Right lobe of liver (tissue), 6 donors: ENCODE measurements at places on chromosomes 4 and X. TPM values are rescaled to one million over a fixed set of nuclear protein-coding genes. Genes with fewer than 3 reads are reported as not detected.

The CCDC149 gene
- total RNA-seq, result 5.5 TPM

The GASK1B gene
- 3.4 TPM for total RNA-seq

The PASD1 gene
- not detected for total RNA-seq

The SPANXN5 gene
- total RNA-seq, result not detected

The THAP9 gene
- total RNA-seq, result 3.6 TPM

The DUSP21 gene
- total RNA-seq, result not detected

The FANCB gene
- total RNA-seq, result 0.13 TPM

The MGAT4D gene
- total RNA-seq, result not detected

GRCh38 chrX:112641449-112641848 lies 38.3 kb downstream of the LHFPL1 start:
- no peaks in the 10 kb centered on the region for H3K27me3 ChIP-seq
- no peak overlapping the region for H3K27ac ChIP-seq
- no peaks in the 10 kb centered on the region for H3K4me1 ChIP-seq
- no peaks in the 10 kb centered on the region for H3K36me3 ChIP-seq
- no peak for DNase-seq

- H3K4me3 ChIP-seq, result no peak overlapping the region
- no peaks in the 10 kb centered on the region for H3K36me3 ChIP-seq
- no peak for DNase-seq
- H3K4me1 ChIP-seq, result no peaks in the 10 kb centered on the region
Measured at GRCh38 chrX:99242001-99242400, 1168.1 kb downstream of the PCDH19 start.

GRCh38 chr4:55725057-55725456 lies 89.0 kb upstream of the NMU start:
- no peak overlapping the region for H3K27ac ChIP-seq
- no peak for DNase-seq
- no peaks in the 10 kb centered on the region for H3K27me3 ChIP-seq
- H3K4me3 ChIP-seq, result no peak overlapping the region

- DNase-seq, result no peak
- H3K4me3 ChIP-seq, result no peak overlapping the region
- H3K36me3 ChIP-seq, result no peaks in the 10 kb centered on the region
- H3K27me3 ChIP-seq, result no peaks in the 10 kb centered on the region
Measured at GRCh38 chr4:132662456-132662855, 486.6 kb upstream of the PCDH10 start.

DNA sequence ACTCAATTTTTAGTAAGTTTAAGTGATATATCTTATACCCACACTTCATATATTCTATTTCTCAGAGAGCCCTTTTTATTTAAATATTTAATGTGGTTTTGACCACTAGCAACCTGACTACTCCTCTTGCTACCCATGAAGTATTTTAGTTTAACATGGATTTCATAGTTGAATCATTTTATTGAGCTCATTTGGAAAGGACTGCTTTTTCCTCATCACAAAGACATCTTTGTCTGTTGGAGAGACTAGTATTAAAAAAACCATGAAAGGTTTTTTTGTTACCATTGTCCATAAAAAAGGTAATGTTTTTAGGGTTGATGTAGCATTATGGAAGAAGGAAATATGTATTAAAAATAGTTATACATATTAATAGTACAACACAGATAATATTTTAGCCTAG lies 139.5 kb downstream of the RAPGEF2 start:
- no peak overlapping the region for H3K27ac ChIP-seq
- no peak overlapping the region for H3K4me3 ChIP-seq
- H3K36me3 ChIP-seq, result no peaks in the 10 kb centered on the region
- H3K27me3 ChIP-seq, result no peaks in the 10 kb centered on the region
- H3K4me1 ChIP-seq, result no peaks in the 10 kb centered on the region

DNA sequence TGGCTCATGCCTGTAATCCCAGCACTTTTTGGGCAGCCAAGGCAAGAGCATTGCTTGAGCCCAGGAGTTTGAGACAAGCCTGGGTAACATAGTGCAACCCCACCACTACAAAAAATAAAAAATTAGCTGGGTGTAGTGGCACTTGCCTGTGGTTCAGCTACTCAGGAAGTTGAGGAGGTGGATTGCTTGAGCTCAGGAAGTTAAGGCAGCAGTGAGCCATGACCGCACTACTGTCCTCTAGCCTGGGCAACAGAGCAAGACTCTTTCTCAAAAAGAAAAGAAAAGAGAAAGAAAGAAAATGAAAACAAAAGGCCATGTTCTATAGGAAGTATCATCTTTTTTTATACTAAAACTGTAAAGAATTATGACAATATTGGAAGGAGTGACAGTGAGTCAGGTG lies 38.5 kb downstream of the NEK1 start:
- H3K27ac ChIP-seq, result no peak overlapping the region
- H3K4me1 ChIP-seq, result no peaks in the 10 kb centered on the region
- H3K27me3 ChIP-seq, result no peaks in the 10 kb centered on the region
- no peak overlapping the region for H3K4me3 ChIP-seq
- no peak for DNase-seq

GRCh38 chrX:154526901-154527675 lies 11.1 kb upstream of the FAM3A start:
- H3K27me3 ChIP-seq, result no peaks in the 10 kb centered on the region
- no peak overlapping the region for H3K27ac ChIP-seq
- H3K4me3 ChIP-seq, result no peak overlapping the region
- H3K36me3 ChIP-seq, result no peaks in the 10 kb centered on the region
- H3K4me1 ChIP-seq, result no peaks in the 10 kb centered on the region

DNA sequence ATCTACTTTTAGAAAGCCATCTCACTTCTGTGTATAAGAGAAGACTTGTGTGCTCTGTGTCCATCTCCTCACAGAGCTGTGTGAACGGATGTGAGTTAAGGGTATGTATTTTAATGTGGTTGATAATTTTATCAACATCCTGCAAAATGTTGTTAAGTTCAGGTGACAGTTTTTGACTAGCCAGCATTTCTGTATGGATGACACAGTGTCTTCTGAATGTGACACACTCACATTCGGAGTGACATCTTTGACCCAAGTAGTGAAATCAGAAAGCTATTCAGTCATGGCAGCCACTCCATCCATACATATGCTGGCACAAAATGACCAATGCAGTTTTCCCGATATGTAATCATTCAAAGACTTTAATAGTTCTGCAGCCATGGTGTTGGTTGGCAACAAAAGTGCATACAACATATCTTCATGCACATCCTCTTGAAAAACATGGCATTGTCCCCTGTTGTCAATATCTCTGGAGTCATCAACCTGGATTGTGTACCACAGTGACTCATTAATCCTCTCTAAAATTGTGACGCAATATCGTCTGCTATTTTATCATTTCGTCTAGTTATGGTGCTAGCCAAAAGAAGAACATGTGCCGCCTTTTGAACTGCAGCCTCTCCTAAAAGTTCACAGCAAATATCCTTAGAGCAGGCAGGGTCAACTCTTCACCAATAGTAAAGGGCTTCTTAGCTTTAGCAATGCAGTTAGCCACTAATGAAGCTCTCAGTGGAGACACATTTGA lies 6.8 kb upstream of the FGF2 start:
- no peak overlapping the region for H3K4me3 ChIP-seq
- no peak overlapping the region for H3K27ac ChIP-seq
- H3K36me3 ChIP-seq, result no peaks in the 10 kb centered on the region
- H3K4me1 ChIP-seq, result no peaks in the 10 kb centered on the region
- H3K27me3 ChIP-seq, result no peaks in the 10 kb centered on the region

DNA sequence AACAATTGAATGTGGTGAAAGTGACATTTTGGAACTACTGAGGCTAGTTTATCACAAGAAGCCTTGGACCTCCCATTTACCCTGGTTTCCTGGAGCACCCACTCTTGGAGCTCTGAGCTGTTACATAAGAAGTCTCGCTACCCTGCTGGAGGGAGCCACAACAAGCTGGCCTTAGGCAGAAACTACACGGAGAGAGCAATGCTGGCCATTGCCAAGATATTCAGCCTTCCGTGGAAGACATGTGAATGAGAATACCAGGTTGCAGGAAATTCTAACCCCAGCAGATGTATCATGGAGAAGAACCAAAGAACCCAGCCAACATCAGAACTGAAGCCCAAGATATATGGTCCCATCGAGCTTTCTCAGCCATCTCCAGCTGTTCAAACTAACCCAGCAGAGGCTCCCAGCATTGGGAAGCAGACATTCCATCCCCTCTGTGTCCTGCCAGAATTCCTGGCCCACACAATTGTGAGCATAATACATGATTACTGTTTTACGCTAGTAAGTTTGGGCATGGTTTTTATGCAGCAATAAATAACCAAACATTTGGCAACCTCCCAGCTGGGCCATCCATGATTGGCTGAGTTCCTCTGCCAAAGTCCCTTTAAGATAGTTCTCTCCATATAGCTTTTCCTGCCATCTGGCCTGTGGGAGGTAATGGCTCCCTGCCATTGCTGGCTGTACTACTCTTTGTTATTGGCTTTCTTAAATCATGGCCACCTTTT lies 17.9 kb upstream of the PDE5A start:
- no peaks in the 10 kb centered on the region for H3K36me3 ChIP-seq
- H3K27ac ChIP-seq, result no peak overlapping the region
- no peaks in the 10 kb centered on the region for H3K4me1 ChIP-seq
- no peaks in the 10 kb centered on the region for H3K27me3 ChIP-seq
- H3K4me3 ChIP-seq, result no peak overlapping the region
- peak; percentile 28 for DNase-seq

DNA sequence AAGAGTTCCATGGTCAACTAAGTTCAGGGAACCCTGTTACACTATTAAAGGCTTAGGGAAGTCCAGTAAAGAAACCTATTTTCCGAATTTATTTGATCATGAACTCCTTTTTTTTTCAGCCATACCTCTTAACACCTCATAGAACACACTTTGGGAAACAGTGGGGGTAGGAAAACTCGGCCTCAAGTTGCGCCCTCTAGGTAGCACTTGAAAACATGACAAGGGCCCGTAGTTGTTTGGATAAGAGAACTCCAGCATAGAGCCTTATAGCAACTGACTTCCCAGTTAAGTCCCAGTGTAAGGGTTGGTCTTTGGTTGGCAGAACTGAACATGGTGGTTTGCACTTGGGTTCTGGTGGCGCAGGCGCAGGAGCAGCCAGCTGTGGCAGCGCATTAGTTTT lies 14.4 kb downstream of the OGT start:
- H3K27me3 ChIP-seq, result no peaks in the 10 kb centered on the region
- H3K27ac ChIP-seq, result no peak overlapping the region
- no peak overlapping the region for H3K4me3 ChIP-seq
- peaks cover 6% of the 10 kb centered on the region for H3K36me3 ChIP-seq
- DNase-seq, result no peak

DNA sequence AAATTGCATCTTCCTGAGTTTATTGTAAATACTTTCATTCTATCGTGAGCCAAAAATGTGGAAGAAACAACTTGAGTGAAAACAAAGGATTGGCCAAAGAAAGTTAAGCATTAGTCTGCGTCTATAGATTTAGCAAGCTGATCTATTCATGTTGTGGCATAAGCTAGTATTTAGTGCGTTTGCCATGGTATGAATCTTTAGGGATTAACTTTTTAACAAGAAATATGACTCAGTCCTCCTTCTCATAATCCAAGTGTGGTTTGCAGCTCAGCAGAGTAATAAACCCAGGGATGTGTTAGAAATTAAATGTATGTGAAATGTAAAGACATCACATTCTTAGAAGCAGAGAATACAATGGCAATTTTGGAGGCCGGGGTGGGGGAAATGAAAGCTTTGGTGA lies 1110.9 kb downstream of the NLGN4X start:
- H3K4me3 ChIP-seq, result no peak overlapping the region
- no peaks in the 10 kb centered on the region for H3K36me3 ChIP-seq
- no peak overlapping the region for H3K27ac ChIP-seq
- no peaks in the 10 kb centered on the region for H3K4me1 ChIP-seq
- H3K27me3 ChIP-seq, result no peaks in the 10 kb centered on the region

DNA sequence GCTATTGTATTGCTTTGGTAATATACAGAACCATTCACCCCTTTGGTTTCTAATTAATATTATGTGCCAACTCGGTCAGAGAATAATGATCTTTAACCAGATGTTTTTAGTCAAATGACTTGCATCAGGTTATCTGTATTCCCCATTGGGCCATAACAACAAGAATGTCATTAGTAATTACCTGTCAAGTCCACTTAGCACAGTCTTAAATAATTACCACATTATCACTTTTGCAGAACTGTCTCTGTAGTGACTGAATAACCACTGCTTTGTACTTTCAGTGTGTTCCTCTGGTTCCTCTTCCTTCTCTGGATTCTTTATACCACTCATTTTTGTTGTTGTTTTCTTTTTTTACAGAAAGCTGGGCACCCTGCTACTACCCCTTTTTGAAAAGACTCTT lies 257.7 kb upstream of the SPOCK3 start:
- DNase-seq, result no peak
- H3K27me3 ChIP-seq, result no peaks in the 10 kb centered on the region
- no peak overlapping the region for H3K4me3 ChIP-seq
- H3K4me1 ChIP-seq, result no peaks in the 10 kb centered on the region

DNA sequence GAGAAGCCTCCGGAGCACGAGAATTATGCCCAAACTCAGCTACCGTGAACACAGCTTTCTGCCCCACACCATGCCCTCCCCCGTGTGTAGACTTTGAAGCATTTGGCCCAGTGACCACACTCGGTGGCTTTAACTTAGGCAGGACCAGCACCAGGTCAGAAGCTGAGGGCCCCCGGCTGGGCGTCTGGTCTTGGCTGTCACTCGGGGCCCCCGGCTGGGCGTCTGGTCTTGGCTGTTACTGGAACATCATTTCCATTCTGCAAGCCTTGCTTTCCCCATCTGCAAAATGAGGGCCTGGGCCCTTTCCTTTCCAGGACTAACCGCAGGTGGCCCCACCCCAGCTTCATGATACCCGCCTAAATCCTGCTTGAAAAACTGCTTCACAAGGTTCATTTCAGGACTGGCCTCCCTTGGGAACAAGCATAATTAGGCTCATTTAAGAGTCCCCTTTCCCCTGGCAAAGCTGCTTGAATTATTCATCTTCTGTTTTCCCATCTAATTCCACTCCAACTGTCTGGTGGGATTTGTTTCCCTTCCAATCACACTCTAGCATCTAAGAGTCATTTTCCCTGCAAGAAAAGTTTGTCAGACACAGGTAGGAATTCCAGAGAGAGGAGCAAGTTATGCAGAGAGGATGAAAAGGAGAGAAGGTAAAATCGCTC lies 82.5 kb downstream of the WFS1 start:
- DNase-seq, result no peak
- no peaks in the 10 kb centered on the region for H3K36me3 ChIP-seq
- H3K27ac ChIP-seq, result no peak overlapping the region
- H3K27me3 ChIP-seq, result no peaks in the 10 kb centered on the region
- no peak overlapping the region for H3K4me3 ChIP-seq

DNA sequence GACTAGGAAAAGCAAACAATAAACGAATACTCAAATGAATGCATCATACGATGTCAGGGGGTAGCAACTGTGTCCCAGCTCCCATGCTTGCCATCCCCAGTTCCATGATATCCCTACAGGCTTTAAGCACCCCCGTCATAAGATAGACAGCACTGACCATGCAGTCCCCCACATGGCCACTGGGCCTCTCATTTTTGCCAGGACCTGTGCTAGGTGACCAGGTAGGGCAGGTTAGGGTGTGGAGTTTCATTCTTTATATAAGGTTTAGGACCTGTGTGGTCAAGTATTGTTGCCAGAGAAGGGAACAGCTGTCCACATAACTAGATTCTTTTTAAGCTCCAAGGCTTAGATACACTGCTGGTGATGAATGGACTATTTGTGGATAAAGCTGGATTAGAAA lies 9.7 kb downstream of the PPEF2 start:
- no peaks in the 10 kb centered on the region for H3K27me3 ChIP-seq
- no peak overlapping the region for H3K4me3 ChIP-seq
- H3K4me1 ChIP-seq, result no peaks in the 10 kb centered on the region
- no peak for DNase-seq
- H3K27ac ChIP-seq, result no peak overlapping the region
- H3K36me3 ChIP-seq, result no peaks in the 10 kb centered on the region

GRCh38 chrX:117215683-117216082 lies 752.9 kb upstream of the CT83 start:
- DNase-seq, result no peak
- no peaks in the 10 kb centered on the region for H3K4me1 ChIP-seq
- H3K27ac ChIP-seq, result no peak overlapping the region
- H3K27me3 ChIP-seq, result no peaks in the 10 kb centered on the region

- H3K27ac ChIP-seq, result no peak overlapping the region
- DNase-seq, result no peak
- no peaks in the 10 kb centered on the region for H3K4me1 ChIP-seq
- H3K36me3 ChIP-seq, result no peaks in the 10 kb centered on the region
Measured at GRCh38 chr4:42855779-42856178, 36.7 kb upstream of the GRXCR1 start.
